Activated CD4-positive, alpha-beta memory T cell treated with anti-CD3 and anti-CD28 coated beads for 36 hours (primary cell): ENCODE measurements at places on chromosomes 1 and 21. TPM values are rescaled to one million over a fixed set of nuclear protein-coding genes. Genes with fewer than 3 reads are reported as not detected.

DNA sequence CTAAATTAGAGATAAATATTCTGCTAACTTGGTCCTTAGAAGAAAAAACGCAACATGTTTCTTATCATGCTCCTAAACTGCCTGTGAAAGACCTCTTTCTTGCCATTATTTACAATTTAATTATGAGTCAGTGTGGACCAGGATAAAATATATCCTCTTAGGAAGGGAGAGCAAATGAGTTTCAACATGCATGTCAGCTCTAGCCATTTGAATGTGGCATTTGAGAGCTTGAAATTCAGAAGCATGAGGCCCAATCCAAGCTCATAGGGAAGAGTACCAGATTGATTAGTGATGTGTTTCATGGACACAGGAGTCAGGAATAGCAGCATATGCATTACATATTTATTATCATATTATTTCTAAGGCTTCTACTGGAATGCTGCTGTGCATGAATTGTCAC lies 39.3 kb downstream of the TBX15 start:
- DNase-seq = no peak

GRCh38 chr1:18956193-18957135 lies at the start of gene IFFO2:
Gene IFFO2, minus strand, starts transcription at chr1:18956676. Its CDS starts 344 bp downstream, at chr1:18956332.
- peak; percentile 98 for DNase-seq

Gene FAM229A
- total RNA-seq = 4.2 TPM

- no peak for DNase-seq
Observed at GRCh38 chr1:71657891-71658679, 577.2 kb upstream of the ZRANB2 start.

Gene PRDM16
- not detected for total RNA-seq

- DNase-seq = no peak
Observed at GRCh38 chr1:181152892-181153633, 64.6 kb downstream of the IER5 start.

Gene PODN
- total RNA-seq = not detected

Gene DISP1
- total RNA-seq = 0.81 TPM

DNA sequence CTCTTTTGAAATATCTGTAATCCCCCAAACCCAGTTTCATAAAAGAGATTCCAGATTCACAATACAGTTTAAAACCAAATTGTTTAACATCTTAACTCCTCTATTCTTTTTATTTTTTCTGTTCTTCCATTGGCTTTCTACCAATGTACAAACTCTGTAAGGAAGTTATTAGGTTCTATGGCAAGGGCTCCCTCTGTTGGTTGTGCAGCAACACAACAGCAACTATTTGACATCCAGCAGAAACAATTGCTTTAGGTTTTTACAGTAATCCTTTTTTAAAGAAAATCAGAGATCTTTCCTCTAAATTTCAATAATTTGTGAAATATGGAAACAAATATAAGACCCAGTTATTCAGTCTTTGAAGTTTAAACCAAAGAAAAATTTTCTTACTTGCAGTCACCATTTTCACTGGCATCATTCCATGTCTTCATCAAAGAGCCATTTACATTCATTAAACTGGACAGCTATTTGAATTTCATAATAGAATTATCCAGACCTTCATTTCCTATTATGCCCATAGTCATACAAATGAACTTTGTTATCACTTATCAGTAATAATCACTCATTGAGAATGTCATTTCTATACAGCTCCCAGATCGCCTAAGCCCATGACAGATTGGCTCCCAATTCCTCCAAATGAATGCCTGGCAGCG lies 46.5 kb upstream of the RNF11 start:
- peak; percentile 37 for DNase-seq

Gene TSACC
- not detected for total RNA-seq

Gene UBE2J2
- total RNA-seq = 58.7 TPM

- no peak for DNase-seq
Observed at GRCh38 chr1:41838266-41838665, 80.5 kb downstream of the HIVEP3 start.

- no peak for DNase-seq
Observed at GRCh38 chr1:240683576-240683975, 71.6 kb upstream of the GREM2 start.

GRCh38 chr1:30536530-30536929 lies 186.9 kb downstream of the MATN1 start:
- no peak for DNase-seq

Gene C1QC
- not detected for total RNA-seq

DNA sequence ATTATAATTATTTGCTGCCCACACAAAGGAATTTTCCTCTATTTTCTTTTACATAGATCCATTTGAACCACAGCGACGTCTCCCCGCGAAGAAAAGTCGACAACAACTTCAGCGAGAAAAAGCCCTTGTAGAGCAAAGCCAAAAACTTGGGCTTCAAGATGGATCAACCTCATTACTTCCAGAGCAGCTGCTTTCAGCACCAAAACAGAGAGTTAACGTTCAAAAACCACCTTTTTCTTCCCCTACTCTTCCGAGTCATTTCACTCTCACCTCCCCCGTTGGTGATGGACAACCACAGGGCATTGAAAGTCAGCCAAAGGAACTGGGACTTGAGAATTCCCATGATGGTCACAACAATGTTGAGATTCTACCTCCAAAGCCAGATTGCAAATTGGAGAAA lies 7.2 kb downstream of the GORAB start:
- no peak for DNase-seq

Gene PSMB4
- 352 TPM for total RNA-seq

DNA sequence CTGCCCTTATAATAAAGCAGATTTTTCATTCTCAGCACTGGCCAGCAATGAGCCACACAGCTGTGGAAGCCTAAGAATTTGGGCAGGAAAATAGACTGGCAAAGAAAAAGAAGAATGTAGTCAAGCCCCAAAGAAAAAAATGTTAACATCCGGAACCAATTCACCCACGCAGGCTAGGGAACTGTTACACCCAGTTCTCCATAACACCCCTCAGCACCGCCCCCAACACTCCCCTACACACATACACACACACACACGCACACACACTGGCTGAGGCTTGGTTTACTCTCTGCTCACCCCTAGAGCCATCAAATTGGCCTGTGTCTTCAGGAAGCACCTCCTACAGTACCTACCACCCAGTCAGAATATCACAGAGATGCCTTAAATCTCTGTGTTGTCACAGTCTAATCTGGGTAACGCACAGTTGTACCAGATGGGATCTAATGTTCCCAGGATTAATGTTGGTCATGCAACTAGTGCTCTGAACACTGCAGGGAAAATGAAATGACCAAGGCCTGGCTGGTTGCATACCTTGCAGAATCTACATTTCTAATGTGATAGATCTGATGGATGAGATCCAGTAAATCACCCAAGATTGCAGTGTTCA lies 14.5 kb downstream of the TBX15 start:
- DNase-seq = no peak

Gene PLA2G2A
- total RNA-seq = not detected

Gene SPAG17
- total RNA-seq = not detected

Gene PDZK1IP1
- total RNA-seq = not detected

GRCh38 chr1:198632007-198632406 lies 6.8 kb upstream of the PTPRC start:
- no peak for DNase-seq

Gene ANGPTL3
- total RNA-seq = not detected

GRCh38 chr1:6694121-6694713 lies 7.4 kb downstream of the DNAJC11 start:
- DNase-seq = no peak

Gene CHAF1B
- total RNA-seq = 28.9 TPM

DNA sequence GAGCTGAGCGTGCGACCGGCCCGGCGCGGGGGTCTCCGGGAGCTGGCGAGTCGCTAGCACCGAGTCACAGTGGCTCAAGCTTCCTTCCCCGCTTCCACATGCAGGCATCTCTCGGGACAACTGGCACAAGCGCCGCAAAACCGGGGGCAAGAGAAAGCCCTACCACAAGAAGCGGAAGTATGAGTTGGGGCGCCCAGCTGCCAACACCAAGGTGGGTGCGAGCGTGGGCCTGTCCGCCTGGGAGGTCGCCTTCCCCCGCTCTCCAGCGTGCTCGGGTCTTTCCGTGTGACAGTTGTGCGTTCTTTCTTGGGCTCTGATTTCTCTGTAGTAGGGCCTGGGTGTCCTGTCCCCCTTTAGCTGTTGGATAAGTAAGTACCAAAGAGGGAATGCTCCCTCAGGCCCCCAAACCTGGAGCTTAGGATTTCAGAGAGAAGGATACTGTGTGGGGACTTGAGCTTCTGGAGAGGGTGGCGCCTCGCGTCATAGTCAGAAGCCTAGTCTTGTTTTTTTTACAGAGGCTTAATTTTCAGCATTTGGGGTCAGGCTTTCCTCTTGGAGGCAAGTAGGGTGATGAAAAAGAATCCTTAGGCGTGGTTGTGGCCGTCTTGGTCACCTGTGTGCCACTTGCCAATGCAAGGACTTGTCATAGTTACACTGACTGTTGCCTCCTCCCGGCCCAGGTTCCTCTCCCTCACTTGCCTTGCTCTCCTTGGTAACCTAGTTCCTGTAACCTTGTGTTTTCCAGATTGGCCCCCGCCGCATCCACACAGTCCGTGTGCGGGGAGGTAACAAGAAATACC lies 790 bp downstream of the RPS8 start:
- DNase-seq = peak; percentile 49

GRCh38 chr1:191320062-191320461 lies 838.2 kb upstream of the RGS18 start:
- no peak for DNase-seq
